ENCODE measurements at places on chromosomes 2 and 18.

DNA sequence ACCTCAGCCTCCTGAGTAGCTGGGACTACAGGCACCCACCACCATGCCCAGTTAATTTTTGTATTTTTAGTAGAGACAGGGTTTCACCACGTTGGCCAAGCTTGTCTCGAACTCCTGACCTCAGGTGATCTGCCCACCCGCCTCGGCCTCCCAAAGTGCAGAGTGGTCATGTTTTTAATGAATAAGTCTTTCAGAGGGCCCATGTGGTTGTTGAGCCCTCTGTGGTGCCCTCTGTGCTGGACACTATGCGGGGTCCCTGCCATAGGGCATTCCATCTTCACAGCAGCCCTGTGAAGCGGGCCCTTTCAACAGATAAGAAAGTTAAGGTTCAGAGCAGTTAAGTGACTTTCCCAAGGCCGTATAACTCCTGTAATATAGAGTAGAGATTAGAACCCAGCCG lies 25.9 kb downstream of the MYO7B start:
- DNase-seq = no peak

GRCh38 chr18:77153404-77153803 lies 20.8 kb upstream of the MBP start:
- DNase-seq = no peak

DNA sequence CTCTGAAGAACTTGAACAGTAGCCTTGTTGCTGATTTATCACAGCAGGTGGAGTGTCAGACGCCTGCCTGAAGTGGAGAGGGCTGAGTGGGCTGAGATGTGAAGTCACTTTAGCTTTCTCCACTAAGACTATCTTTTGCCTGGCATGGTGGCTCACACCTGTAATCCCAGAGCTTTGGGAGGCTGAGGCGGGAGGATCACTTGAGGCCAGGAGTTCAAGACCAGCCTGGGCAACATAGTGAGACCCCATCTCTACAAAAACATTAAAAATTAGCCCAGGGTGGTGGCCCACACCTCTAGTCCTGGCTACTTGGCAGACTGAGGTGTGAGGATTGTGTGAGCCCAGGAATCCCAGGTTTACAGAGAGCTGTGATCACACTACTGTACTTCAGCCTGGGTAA lies 60.6 kb upstream of the TTC39C start:
- DNase-seq = no peak

DNA sequence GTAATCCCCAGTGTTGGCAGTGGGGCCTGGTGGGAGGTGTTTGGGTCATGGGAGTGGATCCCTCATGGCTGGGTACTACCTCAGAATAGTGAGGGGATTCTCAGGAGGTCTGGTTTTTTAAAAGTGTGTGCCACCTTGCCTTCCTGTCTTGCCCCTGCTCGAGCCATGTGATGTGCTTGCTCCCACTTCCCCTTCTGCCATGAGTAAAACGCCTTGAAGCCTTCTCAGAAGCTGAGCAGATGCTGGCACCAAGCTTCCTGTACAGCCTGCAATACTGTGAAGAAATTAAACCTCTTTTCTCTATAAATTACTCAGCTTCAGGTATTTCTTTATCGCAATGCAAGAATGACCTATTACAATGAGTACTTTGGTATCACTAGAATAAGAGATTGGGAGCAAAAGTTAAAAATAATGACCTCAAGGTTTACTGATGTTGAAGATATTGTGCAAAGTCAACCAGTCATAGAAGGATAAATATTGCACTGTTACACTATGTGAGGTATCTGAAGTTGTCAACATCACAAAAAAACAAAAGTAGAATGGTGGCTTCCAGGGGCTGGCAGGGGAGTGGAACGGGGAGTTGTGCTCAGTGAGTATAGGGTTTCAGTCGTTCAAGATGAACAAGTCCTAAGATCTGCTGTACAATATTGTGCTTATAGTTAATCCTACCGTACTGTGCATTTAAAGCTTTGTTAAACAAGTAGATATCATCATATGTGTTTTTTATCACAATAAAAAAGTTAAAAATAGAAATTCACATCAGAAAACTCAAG lies 938.3 kb upstream of the CNTNAP5 start:
- no peak for DNase-seq

GRCh38 chr2:201523506-201523905 lies 72.0 kb downstream of the STRADB start:
- DNase-seq = no peak

GRCh38 chr18:61774846-61775245 lies 118.0 kb downstream of the RNF152 start:
- no peak for DNase-seq

GRCh38 chr2:101793277-101793969 lies 95.9 kb downstream of the MAP4K4 start:
- no peak for DNase-seq

DNA sequence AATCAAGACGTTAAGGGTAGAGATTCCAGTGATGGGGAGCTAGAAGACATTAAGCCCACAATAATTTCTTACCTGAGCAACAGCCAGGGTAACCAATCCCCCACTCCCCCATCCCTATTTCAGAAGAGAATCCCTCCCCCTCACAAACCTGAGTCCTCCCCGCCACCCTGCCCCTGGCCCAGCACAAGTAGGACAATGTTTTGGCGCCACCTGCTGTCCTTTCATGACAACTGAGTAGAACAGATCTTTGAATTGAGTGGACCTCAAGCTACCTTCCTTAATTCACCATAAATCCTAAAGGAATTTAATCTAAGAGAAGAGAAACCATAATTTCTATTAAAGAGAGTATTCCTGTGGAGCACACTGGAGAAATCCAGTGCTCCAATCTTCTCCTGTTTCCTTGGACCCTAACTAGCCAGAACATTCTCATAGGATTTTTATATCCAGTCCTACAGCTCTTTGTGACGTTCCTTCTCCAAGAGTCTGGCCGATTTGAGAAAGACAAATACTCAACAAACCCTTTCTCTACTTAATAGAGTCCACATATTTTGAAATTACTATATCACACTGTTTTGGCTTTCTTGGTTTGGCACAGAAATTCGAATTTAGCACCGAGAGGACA lies 41.1 kb downstream of the NHEJ1 start:
- DNase-seq = peak; percentile 17

- no peak for DNase-seq
Observed at GRCh38 chr2:44947028-44947375, 5.5 kb downstream of the SIX3 start.

DNA sequence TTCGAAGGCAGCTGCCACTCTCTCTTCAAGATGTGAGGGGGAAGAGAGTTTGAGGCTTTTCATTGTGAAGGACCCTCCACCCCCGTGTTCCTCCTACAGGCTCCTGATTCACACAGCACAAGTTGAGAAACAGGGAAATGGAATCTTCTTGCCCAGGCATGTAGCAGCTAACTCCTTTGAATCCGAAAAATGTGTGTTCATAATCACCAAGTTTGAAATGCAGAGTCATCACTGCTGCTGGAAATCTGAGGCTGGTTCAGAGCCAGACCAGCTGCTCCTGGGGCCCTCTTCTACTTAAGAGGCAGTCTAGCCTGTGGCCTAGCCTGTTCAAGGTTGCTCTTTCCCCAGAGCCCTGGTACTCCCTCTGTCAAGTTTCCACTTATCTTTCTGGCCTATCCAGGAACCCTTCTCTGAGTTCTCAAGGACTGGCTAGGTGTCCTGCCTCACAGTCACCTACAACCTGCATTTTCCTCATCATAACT lies 166.4 kb downstream of the TMEM247 start:
- DNase-seq = no peak

- no peak for DNase-seq
Observed at GRCh38 chr2:16671760-16672159, 6.1 kb upstream of the CYRIA start.

- DNase-seq = no peak
Observed at GRCh38 chr2:163553601-163554000, 182.2 kb downstream of the FIGN start.

- DNase-seq = no peak
Observed at GRCh38 chr2:177265824-177266817, 1.6 kb upstream of the NFE2L2 start.

DNA sequence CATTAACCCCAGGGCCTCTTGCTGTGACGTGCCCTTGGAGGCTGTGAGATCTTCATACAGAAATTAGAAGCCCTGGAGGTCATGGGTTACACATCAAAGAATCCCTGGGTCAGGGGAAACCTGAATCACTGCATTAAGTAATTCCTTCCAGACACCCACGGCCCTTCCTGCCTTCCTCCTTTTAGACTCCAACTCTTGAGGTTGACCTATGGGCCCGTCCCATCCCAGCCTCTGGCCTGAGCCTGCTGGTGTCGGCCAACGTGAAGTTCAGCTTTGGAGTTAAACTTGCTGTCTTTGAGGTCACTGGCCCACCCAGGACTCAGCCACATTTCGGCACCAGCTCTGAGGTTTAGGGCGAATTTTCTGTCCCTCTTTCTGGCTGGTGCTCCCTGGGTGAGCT lies 198.3 kb downstream of the ACKR3 start:
- no peak for DNase-seq

DNA sequence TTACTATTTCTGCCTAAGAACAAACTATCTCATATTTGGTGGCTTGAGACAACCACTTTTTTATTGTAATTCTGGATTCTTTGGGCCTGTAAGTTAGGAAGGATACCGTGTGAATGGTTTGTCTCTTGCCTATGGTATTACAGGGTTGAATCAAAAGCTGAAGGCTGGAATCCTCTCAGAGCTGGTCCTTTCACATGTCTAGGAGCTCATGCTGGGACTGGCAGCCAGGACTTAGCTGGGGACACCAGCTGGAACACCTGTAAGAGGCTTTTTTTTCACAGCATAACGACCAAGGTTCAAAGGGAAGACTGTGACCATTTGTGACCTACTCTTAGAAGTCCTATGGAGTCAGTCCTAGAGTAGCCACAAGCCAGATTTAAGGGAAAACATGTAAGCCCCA lies 226.3 kb downstream of the ZNF804A start:
- DNase-seq = no peak

DNA sequence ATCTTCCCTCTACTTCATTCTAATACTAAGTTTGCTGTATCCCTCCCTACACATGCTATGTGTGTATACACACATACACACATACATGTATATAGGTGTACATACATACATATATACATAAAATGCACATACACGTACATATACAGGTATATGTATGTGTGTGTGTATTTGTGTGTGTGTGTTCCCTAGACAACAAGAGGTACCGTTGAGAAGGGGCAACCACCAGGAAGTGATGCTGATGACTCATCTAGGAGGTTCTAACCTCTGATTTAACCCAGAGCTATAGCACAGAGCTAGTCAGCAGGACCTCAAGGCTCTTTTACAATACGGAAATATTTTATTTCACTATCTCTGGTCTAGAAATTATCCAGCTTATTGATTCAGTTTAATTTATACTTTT lies 139.2 kb downstream of the LAMA3 start:
- no peak for DNase-seq

GRCh38 chr2:219697811-219698747 lies 70.6 kb downstream of the SLC4A3 start:
- no peak for DNase-seq

DNA sequence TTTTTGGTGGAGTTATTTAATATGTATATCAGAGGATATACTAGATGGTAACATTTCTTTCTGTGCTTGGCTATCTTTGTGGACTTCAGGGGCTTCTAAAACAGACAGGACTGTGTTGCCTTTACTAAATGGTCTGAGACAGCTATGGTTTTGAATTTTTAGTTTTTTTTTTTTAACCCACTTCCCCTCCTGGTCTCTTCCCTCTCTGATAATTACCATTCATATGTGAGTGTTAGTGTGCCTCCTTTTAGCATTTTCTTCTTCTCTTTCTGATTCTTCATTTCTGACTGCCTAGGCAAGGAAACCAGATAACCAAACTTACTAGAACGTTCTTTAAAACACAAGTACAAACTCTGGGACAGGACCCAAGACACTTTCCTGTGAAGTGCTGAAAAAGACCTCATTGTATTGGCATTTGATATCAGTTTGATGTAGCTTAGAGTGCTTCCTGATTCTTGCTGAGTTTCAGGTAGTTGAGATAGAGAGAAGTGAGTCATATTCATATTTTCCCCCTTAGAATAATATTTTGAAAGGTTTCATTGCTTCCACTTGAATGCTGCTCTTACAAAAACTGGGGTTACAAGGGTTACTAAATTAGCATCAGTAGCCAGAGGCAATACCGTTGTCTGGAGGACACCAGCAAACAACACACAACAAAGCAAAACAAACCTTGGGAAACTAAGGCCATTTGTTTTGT lies 52.7 kb downstream of the SMAD4 start:
- no peak for DNase-seq

- no peak for DNase-seq
Observed at GRCh38 chr2:189545418-189545817, 35.2 kb downstream of the SLC40A1 start.

GRCh38 chr2:174774886-174775285 lies 10.6 kb upstream of the CHRNA1 start:
- no peak for DNase-seq

DNA sequence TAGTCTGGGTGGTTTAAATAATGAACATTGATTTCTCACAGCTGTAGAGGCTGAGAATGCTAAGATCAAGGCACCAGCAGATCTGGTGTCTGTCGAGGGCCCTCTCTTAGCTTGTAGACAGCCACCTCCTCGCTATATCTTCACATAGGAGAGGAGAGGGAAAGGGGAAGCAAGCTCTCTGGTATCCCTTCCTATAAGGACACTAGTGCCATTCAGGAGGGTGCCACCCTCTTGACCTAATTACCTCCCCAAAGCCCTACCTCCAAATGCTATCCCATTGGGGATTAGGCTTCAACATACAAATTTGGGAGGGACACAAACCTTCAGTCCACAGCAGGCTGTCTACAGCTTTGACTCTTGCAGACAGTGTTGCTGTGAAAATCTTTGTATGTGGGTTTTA lies 76.7 kb downstream of the BOLA3 start:
- DNase-seq = no peak

DNA sequence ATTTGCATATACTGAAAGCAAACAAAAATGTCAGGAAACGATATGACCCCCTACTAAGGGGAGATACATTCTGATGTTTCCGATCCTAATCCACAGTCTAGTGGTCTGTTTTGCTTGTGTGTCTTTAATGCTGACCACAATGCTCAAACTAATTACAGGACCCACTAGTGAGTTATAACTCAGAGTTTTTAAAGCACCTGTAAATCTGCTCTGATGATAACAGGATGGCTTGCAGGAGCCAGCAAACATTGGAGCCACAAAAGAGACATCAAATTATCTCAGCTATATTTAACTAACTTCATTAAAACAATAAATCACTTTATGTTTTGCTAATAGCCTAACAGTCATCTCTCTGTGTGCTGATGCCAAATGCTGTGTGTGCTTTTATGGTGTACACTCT lies 300.3 kb downstream of the NBAS start:
- DNase-seq = no peak

DNA sequence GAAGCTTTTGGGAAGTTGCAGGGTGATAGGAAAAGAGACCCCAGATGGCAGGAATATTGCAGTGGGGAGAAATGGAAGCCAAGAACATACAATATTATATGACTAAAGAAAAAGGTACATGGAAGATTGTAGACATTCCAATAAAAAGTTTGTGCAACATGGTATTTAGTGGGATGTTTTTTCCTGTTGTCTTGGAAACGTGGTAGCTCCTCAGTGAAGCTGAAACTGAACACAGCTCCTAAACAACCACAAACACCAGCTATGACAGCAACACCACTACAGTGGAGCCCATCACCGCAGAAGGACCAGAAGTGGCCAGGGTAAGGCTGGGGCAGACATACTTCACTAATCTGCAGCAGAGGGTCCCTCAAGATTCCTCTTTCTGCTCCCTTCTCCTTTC lies 246.8 kb downstream of the CDH20 start:
- no peak for DNase-seq
